NCI-H526 treated with DMSO at 0.1 percent for 48 hours (cell line): ENCODE measurements at places on chromosomes 3 and 15.
A peak's percentile ranks its signal among the peaks of the same experiment; 100 is the strongest.

DNA sequence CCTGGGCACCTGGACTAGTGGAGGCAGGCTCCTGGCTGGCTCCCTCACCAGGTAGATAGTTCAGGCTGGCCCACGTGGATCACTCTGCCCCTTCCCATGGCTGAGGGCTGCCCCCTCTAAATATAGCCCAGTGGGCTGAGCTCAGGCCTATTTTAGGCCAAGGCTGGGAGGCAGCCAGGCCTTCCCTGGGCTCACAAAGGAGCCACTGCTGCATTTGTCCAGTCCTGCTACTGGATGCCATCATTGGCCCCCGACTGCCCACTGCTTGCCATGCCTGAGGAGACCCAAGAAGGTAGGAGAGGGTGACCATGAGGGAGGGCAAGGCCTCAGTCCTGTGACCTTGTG lies at the start of gene LSMEM2:
TSS of gene LSMEM2 (plus strand) at position 208 of the 345 bp plus-strand sequence. CDS start at position 235, 27 bp downstream.
- no peak for DNase-seq

DNA sequence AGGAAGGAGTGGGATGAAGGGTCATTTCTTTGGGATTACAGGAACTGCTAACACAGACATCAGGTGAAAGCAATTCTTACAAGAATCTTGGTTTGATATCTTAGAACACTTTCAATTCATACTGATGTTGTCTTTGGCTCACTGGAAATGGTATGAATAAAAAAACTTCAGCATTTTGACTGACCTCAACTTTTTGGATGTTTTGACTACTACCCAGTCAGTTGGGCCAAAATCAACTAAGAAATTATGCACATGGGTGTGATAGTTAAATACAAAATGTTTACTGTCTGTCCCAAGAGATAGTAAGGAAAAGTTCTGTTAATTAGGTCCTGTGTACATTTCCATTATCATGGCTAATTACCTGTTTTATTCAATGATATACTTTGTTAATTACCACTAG lies 165.5 kb upstream of the LRIG1 start:
- DNase-seq: no peak

DNA sequence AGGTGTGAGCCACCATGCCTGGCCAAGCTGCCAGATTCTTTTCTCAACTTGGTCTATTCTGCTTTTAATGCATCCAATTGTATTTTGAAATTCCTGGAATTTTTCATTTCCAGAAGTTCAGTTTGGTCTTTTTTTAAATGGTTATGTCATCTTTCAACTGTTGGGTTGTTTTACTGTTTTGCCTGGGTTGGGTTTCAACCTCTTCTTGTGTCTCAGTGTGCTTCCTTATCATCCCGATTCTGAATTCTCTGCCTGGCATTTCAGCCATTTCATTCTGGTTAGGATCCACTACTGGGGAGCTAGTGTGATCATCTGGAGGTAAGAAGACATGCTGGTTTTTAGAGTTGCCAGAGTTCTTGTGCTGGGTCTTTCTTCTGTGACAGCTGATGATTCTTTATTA lies 61.5 kb downstream of the LRRC49 start:
- DNase-seq: no peak

GRCh38 chr3:171879472-171879871 lies 36.3 kb downstream of the TMEM212 start:
- no peak for DNase-seq

GRCh38 chr3:46127503-46127902 lies 80.6 kb downstream of the CCR1 start:
- DNase-seq: no peak

DNA sequence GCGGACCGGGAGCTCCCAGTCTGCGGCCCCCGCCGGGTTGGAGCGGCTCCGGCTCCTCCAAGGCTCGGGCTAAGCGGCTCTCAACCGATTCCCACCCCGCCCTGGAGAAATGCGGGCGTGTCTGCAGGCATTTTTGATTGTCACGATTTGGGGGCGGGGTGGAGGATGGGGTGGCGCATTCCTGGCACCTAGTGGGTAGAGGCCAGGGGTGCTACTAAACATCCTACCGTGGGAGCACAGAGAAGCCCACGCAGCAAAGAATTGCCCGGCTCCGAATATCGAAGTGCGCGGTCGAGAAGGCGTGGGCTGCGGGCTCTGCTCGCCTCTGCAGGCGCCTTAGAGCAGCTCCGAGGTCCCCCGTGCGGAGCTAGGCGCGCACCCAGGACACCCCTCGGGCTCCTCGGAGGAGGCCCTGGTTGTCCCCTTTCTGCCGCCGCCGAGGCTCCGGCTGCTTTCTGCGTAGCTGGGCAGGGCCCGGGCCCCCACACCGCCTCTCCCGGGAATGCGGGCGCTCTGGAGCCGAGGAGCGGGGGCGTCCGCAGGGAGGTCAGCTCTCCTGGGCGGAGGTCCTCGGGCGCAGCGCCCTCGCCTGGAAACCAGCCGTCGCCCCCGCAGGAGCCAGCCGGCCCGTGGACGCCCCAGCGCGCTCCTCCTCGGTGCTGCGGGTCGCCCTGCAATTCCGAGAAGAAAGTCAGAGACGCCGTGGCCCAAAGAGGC lies 16.5 kb upstream of the LAMP3 start:
- DNase-seq: peak; percentile 59

- DNase-seq: no peak
Observed at GRCh38 chr15:95887666-95888390, 442.7 kb upstream of the NR2F2 start.

DNA sequence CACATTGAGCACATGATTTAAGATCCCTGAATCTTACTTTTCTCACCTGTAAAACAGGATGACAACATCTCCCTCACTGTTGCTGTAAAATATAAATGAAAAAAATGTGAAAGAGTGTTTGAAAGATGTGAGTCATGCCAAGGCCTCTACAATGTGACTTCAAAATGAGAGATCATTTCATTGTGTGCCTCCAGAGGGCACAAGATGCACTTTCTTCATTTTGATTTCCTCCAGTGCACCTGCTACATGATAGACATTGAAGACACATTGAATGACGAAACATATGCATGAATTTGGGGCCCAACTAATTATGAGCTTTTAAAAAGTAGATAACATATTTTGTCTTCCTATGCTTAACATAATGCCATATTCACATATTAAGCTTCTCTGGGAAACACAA lies 170.3 kb downstream of the MOBP start:
- no peak for DNase-seq

DNA sequence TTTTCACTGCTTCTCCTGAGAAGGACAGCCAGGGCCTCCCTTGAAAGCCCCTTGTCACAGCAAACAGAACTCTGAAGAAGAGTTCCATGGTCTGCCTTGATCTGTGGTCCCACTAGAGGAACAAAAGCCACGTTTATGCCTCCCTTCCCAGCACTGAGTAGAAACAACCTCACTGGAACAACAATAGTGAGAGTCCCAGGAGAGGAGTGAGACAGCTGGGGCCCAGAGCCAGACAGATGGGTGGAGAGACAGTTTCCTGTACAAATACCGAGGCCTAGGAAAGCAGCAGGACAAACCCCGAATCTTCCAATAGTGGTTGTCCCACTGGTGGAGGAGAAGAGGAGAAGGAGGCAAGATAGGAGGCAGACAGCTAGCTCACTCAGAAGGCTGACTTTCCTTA lies 106.1 kb downstream of the WDR76 start:
- no peak for DNase-seq

- no peak for DNase-seq
Observed at GRCh38 chr15:25852661-25853524, 10.2 kb downstream of the ATP10A start.

GRCh38 chr15:48646331-48646730 lies 822 bp upstream of the FBN1 start:
- DNase-seq: no peak
